Stimulated activated CD4-positive, alpha-beta T cell treated with anti-CD3 and anti-CD28 coated beads, Interleukin-15, amount 100 ng/mL, for 1 hour (primary cell): ENCODE measurements at places on chromosomes 5 and 9.

- DNase-seq, result no peak
These were observed 16.0 kb upstream of the PUM3 start for GRCh38 chr9:2859776-2860379.

DNA sequence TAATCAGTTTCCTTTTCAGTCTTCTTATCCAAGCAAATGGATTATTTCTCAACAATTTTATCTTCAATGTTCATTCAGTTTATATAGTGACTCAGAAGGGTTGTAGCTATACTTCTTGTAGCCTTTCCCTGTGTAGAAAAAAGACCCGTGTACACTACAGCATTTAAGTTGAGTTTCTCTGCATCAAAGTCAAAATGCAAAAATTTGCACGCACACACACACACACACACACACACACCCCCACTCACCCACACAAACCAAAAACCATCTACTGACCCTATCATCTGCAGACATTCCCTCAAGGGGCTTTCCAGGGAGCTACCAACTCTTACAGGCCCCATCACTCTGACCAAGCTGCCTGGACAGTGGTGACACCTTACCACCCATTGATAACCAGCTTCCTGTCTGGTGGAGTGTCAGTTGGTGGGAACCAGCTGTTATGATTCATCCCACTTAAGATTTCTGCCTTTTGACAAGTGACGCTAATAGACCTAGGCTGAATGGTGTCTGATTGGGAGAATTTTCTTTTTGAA is 12.2 kb upstream of the ELL2 start:
- no peak for DNase-seq

DNA sequence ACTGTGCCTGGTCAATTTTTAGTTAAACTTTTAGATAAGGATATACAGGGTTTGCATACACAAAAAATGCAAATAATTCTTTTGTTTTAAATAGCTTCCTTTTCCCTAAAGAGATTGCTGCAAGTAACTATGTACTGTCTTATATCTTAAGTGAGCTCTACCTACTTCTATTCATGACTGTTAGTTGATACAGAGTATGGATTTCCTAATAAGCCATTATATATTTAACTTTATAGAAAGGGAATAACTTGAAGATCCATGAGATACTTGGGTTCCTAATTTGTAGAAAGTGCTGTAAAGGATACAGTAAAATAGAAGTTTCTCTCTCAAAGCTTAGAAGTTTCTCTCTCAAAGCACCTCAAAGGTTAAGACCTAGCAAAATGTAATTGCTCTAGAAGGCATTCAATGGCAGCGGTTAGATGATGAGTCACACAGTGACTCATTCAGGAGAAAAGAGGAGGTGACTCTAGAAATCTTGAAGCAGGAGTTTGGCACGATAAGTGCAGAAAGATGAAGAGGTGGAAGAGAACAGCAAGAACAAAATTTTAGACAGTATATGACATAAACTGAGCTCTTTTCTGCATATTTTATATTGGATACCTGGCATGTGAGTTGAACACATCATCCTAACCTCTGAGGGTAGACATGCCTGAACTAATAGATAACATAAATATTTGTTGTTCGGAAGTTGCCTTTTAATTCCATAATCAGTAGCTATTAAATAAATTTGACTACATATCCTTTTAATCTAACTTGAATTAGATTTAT is 5.5 kb upstream of the DNAJC21 start:
- no peak for DNase-seq

- no peak for DNase-seq
These were observed 933.4 kb upstream of the COX7C start for GRCh38 chr5:85684351-85684750.

DNA sequence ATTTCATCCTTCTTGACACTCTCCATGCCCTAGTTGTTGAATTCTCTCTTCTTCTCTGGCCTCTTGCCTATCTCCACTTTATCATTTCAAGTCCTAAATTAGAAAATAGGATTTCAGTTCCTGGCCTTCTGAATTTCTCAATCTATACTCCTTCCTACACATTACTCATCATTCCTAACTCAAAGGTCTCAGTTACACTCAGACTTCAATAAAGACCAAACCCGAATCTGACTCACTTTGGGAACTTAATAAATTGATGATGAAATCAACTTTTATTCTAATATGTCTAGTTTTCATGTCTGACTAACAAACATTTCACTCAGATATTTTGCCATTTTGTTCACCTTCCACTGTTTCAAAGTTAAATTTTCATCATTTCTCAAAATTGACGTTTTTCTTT is 113.6 kb upstream of the TSLP start:
- DNase-seq, result no peak

GRCh38 chr5:41878173-41878572 is 7.9 kb upstream of the OXCT1 start:
- DNase-seq, result no peak

DNA sequence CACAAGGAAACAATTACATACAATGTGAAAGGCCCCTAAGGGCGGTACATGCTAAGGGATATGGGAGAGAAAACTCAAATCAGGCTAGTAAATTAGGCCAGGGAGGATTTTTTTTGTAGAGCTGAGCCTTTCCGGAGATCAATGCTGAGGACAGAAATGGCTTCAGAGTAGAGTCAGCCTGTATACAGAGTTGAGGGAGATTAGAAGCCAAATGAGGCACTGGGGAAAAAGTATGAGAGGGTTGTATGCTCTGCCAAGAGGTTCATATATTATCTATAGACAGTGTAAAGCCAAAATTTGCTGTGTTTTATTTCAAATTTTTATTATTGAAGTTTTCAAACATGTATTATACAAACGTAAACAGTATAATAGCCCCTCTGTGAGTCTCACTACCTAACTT is 103.1 kb downstream of the BNC2 start:
- DNase-seq, result no peak

DNA sequence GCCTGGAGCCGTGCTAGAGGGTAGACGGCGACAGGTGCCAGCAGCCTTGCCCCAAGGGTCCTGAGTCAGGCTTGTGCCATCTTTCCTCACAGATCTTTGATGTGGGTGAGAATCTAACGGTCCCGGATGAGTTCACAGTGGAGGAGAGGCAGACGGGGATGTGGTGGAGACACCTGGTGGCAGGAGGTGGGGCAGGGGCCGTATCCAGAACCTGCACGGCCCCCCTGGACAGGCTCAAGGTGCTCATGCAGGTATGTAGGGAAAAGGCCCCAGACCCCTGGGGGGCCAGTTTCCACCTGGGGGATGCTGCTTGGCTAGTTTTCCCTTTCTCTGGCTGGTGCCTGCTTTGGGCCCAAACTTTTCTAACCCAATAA is 24.0 kb downstream of the PTGES2 start:
- DNase-seq, result no peak

- DNase-seq, result no peak
These were observed 545.8 kb downstream of the EBF1 start for GRCh38 chr5:158553962-158554336.

GRCh38 chr9:75418518-75418917 is 330.2 kb downstream of the OSTF1 start:
- no peak for DNase-seq

DNA sequence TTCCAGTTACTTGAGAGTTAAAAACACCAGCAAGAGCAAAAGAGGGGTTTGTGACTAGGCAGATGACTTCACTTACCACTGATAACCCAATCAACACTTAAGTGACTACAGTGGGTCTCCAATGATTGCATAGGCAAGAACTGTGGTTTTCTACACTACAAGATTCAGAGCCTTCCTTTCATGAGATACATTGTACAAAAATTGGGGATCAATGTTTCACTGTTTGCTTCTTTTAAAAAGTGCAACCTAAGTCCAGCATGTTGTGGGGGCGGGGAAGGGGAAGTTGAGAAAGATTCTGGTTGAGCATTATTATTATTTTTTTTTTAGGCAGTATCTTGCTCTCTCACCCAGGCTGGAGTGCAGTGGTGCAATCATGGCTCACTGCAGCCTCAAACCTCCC is 3.6 kb downstream of the IQGAP2 start:
- DNase-seq, result no peak

DNA sequence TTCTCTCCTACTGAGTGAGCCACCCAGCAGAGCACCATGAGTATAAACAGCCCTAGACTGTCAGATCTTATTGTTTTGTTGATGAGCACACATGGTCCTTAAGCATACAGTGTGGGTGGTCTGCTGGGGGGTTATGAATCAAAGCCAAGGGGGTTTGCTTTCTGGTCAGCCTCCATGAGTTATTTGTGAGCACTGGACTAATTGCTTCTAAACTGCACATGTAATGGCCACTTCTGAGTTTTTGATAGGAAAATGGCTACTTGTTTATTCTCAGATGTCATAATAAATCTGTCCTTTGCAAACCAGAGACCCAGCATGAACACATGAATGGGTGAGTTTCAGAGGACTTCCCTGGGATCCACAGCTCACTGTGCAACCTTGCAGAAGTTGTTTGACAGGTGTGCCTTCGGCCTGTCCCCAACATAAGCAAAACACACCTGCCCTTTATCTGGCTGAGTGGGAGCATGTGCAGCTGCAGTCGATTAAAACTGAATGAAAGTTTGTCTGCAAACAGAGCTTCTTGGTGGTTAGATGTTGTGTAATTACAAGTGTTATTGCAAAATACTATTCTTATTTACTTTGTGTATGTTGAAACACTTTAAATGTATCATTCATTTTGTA is 35.9 kb downstream of the MAMDC2 start:
- no peak for DNase-seq

- DNase-seq, result no peak
These were observed 110.5 kb upstream of the PRSS3 start for GRCh38 chr9:33684831-33685230.

DNA sequence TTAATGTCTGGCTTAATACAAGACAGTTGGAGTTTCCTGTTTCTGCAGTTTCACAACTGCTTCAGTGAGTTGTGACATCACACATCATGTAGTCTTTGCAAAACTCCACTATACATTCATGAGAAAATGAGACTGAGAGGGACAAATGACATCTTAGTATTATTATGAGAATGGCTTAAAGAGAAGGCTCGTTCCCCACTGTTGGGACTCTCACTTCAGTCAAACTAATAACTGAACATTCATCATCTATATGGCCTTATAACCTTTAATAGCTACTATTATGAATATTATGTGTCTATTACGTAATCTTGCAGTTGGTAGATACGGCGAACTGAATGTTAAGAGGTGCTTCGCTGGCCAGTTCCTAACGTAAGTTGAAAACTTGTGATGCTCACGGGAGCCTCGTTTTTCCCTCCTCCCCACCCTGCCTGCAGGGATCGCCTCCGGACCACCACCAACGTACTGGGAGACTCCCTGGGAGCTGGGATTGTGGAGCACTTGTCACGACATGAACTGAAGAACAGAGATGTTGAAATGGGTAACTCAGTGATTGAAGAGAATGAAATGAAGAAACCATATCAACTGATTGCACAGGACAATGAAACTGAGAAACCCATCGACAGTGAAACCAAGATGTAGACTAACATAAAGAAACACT is 79.4 kb downstream of the SLC1A3 start:
- DNase-seq, result no peak

- DNase-seq, result no peak
These were observed 35.3 kb downstream of the MPDZ start for GRCh38 chr9:13244181-13244580.

DNA sequence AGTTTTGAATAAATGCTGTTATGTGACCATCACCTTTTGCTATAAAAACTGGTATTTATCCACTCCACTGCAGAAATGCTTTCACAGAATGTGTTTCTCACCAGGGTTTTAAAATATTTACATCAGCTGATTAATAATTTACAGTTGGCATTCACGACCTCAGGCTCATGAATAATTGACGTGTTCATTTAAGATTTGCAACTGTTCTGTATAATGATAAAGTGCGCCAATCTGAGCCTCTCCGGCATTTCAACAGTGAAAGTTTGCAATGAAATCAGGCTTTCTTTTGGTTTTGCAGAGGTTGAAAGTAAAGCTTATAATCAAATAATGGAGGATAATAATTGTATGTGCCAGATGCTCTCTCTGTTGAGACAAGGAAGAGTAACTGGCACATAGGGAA is 434.9 kb downstream of the ICE1 start:
- no peak for DNase-seq

DNA sequence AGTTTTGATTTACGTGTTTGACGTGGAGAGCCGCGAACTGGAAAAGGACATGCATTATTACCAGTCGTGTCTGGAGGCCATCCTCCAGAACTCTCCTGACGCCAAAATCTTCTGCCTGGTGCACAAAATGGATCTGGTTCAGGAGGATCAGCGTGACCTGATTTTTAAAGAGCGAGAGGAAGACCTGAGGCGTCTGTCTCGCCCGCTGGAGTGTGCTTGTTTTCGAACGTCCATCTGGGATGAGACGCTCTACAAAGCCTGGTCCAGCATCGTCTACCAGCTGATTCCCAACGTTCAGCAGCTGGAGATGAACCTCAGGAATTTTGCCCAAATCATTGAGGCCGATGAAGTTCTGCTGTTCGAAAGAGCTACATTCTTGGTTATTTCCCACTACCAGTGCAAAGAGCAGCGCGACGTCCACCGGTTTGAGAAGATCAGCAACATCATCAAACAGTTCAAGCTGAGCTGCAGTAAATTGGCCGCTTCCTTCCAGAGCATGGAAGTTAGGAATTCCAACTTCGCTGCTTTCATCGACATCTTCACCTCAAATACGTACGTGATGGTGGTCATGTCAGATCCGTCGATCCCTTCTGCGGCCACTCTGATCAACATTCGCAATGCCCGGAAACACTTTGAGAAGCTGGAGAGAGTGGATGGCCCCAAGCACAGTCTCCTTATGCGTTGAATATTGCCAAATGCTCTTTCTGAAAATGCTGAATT is 850 bp downstream of the RRAGA start:
- DNase-seq, result no peak

GRCh38 chr9:122232796-122233306 is 4.1 kb upstream of the LHX6 start:
- no peak for DNase-seq
